ENCODE measurements at places on chromosomes 11 and 22.

GRCh38 chr11:17766073-17766359, 31.4 kb downstream of the KCNC1 start:
- DNase-seq, result no peak

DNA sequence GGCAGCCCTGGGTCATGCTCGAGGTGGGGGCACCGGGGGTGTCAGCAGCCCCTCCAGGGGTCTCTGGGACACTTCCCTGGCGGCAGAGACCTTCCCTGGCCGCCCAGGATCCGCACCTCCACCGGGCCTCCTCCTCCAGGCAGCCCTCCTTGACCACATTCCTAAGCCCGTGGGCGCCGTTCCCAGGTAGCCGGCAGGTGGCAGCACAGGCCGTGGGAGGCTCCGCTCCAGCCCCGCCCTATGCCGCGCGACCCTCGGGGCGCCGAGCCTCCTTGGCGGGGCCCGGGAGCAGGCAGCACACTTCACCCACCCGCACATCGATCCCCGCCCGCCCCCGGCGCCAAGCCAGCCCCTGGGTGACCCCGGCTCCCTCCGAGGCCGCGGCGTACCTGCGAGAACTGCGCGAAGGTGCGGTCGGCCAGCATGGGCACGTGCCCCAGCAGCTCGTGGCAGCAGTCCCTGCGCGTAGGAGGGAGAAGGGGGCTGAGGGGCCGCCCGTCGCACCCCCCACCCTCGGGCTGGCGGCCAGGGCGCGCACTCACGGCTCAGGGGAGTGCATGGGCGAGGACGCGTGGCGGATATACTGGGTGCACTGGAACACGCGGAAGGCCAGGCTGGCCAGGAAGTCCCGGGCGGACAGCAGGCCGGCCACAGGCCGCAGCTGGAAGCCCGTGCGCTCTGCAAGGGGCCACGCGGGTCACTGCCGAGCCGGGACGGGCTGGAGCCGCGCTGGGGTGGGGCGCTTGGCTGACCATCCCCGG, 5.3 kb upstream of the INS start:
- DNase-seq, result peak; percentile 77

GRCh38 chr11:62611705-62612365, 740 bp downstream of the EML3 start:
- DNase-seq, result peak; percentile 44

DNA sequence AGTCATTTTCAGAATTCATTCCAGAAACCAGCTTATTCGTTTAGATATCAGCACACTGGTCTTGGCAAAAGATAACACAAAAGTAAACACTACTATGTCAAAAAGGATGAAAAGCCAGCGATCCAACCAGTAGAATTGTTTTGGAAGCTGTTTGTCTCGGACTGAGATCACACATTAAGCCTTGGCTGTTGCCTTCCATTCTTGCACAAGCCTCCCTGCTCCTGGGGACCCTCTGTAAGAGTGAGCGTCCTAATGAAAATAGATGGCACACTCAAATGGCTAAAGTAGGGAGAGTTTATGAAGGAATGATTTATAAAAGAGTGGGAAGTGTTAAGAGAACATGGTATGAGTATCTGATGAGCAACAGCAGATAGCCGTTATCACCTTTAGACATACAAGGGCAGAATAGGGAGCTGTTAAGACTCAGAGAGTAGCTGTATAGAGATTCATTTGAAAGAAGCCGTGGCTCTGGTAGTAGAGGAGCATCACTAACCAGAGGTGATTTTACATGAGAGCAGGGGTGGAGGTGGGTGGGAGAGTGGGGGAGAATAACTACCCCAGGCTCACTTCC, 25.2 kb downstream of the PDE3B start:
- no peak for DNase-seq

DNA sequence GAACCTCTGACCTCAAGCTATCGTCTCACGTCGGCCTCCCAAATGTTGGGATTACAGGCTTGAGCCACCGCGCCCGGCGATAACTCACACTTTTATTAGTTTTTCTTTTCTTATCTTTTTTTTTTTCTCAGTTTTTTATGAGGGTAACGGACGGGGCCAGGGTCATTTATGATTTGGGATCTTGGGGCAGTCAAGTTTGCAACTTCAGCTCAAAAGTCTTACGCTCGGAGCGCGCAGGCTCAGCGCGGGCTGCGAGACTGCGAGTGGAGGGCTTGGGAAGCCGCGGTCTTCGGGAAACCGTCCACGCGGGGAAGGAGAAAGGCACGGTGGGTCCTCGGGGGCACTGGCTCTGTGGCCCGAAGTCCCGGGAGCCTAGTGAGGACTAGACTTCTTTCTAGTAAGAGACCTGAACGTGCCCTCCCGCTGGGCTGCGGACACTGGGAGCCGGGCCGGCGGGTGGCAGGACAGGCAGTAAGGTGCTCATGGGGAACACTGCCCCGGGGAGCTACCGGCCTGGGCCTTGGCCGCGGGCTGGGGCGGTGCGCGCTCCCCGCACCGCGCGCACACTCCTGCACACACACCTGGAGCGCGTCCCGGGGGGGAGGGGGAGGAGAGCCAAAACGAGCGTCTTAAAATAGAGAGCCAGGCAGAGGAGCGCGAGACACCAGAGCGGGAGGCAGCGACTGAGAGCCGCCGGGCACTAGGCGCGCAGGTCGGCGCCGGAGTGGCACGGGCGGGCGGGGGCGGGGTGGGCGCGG, 476 bp upstream of the BARX2 start:
- peak; percentile 54 for DNase-seq

- no peak for DNase-seq
Measured at GRCh38 chr11:128963744-128964325, 21.2 kb upstream of the TP53AIP1 start.

DNA sequence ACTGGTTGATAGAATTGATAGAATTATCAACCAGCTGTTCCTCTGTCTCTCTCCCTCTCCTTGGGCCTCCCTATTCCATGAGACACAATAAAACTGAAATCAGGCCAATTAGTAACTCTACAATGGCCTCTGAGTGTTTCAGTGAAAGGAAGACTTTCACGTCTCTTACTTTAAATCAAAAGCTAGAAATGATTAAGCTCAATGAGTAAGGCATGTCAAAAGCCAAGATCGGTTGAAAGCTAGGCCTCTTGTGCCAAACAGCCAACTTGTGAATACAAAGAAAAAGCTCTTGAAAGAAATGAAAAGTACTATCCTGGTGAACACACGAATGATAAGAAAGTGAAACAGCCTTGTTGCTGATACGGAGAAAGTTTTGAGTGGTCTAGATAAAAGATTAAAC, 16.6 kb downstream of the PIH1D2 start:
- DNase-seq, result no peak

DNA sequence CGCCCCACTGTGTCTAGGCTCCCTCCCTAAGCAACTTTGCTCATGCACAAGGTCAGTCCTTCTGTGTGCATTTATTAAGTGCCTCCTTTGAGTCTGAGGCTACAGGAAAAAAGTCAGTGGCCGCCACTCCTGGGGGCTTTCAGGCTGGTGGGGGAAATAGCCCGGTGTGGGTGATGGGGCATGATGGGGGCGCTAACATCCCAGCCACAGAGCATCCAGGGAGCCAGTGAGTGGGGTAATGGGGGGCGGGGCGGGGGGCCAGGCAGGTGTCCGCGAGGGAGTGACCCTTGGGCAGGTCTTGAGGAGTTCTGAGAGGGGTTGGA, 9.9 kb upstream of the EHD1 start:
- no peak for DNase-seq

GRCh38 chr22:42273855-42274451, 3.5 kb upstream of the TCF20 start:
- peak; percentile 43 for DNase-seq

DNA sequence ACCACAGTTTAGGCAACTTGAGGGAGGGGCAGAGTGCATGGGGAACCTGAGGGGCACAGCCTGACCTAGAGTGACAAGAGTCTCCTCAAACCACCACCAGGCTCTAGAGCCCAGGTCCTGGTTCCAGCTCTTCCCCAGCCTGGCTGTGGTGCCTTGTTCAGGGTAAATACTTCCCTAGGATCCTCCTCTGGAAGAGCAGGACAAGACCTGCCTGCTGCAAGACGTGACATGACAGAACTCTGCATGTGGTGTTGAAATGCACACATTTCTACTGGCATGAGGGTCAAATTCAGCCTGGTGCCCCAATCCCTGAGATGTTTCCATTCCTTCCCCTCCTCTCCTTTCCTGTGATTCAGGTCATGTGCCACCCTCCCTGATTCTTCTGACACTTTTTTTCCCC, 3.3 kb downstream of the SEC14L2 start:
- no peak for DNase-seq

All from nephron progenitor cell (in vitro differentiated cells).